ENCODE measurements at places on chromosomes 1 and 21.
A peak's percentile ranks its signal among the peaks of the same experiment; 100 is the strongest.

GRCh38 chr21:32311621-32312020 lies 13.0 kb downstream of the MRAP start:
- no peak for DNase-seq

GRCh38 chr1:222618880-222619596 lies 1.1 kb downstream of the MIA3 start:
- DNase-seq = peak; percentile 47

DNA sequence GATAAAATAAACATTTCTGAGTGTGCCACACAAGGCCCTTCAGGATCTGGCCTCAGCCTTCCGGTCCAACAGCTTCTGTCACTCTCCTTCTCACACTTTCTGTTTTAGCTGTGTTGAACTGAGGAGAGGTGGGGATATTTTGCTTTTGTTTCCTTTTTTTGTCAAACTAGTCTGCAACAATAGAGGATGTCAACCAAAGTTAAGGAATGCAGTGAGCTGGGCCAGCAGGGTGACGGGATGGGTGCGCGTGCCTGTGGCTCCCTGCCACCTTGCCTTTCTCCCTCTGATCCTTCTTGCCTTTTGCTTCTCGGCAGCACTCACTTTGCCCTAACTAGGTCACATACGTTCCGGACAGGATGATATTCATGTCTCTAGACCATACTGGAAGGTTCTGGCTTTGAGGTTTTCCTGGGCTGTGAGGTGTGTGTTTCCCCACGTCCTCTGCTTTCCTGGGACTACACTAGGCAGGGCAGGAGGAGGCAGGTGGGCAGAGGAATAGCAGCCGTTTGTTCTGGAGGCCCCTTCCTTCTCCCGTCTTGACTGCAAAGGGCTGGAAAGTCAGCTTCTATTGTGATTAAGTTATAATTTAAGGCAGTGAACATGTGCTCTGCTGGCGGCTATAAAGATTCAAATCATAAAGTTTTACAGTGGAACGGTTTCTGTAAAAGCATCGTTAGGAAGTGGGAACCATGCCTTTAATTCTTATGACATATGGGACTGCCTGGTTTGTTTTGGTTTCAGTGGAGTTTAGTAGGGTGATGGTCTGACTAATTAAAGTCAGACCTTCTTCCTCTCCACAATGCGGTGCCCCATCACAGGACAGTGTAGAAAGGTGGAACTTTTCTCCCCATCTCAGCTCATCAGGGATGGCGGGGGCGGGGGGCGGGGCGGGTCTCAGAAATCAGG lies 67.8 kb downstream of the RNF220 start:
- no peak for DNase-seq

DNA sequence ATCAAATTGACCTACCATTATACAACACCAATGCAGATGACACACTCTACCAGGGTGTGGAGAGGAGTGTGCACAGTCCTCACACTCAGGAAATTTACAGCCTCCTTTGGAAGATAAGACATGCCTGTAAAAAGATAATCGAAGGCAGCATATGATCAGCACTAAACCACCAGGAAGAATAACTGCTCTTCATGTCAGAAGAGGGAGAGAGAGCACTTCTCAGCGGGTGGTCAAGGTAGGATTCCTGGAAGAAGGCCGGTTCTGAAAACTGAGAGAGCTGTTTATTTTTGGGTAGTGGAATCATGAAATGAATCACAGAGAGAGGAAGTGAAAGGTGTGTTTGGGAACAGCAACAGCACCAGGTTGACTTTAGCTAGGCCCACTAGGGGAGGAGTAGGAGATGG lies 14.0 kb upstream of the ZNF697 start:
- DNase-seq = no peak

- no peak for DNase-seq
Observed at GRCh38 chr1:202531472-202531811, 178.8 kb downstream of the SYT2 start.

DNA sequence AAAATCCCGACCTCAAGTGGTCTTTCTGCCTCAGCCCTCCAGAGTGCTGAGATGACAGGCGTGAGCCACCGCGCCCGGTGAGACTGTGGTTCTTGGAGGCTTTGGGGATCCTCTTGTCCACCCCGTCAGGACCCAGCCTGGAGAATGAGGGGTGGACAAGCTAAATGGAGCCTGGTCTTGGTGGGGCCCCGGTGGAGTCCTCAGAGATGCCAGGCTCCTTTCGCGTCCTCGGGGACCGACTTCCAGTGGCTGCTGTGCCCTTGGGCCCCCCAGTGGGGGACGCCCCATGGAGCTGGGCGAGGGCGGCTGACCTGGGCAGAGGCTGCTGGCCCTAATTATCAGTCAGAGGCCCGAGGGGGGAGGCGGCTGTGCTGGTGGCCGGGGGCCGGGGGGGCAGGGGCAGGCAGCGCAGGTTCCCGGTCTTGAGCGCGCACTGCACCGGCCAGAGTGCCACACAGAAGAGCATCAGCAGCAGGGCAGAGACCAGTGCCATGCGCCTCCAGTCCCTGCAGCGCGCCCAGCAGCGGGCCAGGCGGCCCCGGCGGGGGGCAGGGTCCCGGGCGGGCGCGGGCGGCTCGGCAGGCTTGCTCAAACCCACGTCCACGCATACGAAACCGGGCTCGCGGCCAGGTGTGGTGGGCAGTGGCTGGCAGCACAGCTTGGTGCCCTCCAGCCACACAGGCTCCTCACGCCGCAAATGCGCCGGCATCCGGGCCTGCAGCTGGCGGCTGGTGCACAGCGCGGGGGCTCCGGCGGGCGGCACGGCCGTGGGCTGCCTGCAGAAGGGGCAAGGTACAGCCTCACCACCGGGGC lies 2.4 kb downstream of the RNF223 start:
- DNase-seq = no peak

DNA sequence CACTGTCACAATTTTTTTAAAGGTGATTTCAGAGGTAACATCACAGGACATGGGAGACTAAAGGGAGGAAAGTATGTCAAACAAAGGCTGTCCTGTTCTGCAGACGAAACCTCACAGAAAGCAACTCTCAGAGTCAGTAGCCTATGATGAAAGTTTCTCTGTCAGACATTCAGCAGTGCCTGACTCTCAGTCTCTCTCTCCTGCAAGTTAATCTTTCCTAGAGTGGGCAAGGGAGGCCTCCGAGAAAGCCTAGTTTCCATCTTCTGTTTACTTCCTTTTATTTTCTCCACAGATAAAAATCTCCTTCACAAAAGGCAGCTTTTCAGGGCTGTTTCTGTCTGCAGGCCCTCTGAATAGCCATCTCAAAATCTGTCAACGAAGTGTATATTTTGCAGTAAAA lies 24.9 kb upstream of the FMO2 start:
- no peak for DNase-seq

- DNase-seq = no peak
Observed at GRCh38 chr21:31161157-31161556, 122.9 kb upstream of the KRTAP19-8 start.

DNA sequence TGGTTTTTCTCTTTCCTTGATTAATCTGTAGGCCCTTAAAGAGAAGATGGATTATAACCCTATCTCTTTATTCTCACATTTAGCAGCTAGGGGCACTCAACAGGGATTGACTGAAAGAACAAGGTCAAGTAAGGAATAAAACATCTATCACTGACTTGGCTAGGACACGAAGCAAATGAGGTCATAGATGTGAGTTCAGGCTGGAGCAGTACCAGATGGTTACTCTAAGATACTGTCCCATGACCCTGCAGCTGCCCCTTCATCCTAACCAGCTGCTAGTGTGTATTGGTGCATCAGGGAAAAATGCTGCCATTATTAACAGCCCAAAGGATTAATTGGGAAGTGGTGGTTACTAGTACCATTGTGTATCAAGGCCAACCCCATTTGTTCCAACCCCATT lies 221.9 kb downstream of the CTH start:
- DNase-seq = no peak

GRCh38 chr1:204499511-204500468 lies 5.2 kb upstream of the PIK3C2B start:
- no peak for DNase-seq

DNA sequence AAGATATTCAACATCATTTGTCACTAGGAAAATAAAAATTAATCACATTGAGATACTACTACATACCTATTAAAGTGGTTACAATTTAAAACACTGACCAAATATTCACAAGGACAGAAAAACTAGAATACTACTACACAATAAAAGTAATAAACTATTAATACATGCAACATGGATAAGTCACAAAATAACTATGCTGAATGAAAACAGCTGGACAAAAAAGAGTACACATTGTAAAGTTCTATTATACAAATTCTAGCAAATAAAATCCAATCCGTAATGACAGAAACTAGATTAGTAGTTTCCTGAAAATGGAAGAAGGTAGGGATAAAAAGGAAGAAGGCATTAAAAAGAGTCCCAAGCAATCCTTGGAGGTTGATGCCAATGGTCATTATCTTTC lies 348.7 kb upstream of the PTBP2 start:
- no peak for DNase-seq

GRCh38 chr1:180787628-180788307 lies 124.9 kb upstream of the KIAA1614 start:
- DNase-seq = no peak

- DNase-seq = no peak
Observed at GRCh38 chr1:239778208-239778813, 313.4 kb upstream of the FMN2 start.

- DNase-seq = peak; percentile 94
Observed at GRCh38 chr1:29550119-29550841, 314.0 kb downstream of the PTPRU start.
